ENCODE measurements at places on chromosomes 6 and 20.

DNA sequence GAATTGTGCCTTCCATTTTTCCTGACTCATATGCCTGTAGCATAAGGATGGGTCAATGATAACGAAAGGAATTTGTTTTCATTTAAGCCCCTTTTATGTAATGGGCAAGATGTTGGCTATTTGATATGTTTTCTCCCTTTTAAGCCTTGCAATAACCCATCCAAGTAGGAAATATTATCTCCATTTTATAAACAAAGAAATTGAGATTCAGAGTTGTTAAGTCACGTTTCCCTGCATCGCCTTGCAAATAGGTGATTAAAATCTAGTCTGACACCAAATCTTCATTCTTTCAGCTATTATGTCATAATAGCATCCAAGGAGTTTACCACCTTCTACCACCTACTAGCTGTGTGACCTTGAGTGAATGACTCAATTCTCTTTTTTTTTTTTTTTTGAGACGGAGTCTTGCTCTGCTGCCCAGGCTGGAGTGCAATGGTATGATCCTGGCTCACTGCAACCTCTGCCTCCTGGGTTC lies 7.0 kb downstream of the HNF4A start:
- no peak for DNase-seq

GRCh38 chr6:43900916-43901732 lies 131.1 kb downstream of the VEGFA start:
- no peak for DNase-seq

- DNase-seq, result no peak
These were observed 117.1 kb downstream of the ISM1 start for GRCh38 chr20:13338097-13338661.

- no peak for DNase-seq
These were observed 34.3 kb upstream of the AGPAT4 start for GRCh38 chr6:161308075-161308655.

- no peak for DNase-seq
These were observed 116.5 kb downstream of the TCP11 start for GRCh38 chr6:35024551-35025054.

DNA sequence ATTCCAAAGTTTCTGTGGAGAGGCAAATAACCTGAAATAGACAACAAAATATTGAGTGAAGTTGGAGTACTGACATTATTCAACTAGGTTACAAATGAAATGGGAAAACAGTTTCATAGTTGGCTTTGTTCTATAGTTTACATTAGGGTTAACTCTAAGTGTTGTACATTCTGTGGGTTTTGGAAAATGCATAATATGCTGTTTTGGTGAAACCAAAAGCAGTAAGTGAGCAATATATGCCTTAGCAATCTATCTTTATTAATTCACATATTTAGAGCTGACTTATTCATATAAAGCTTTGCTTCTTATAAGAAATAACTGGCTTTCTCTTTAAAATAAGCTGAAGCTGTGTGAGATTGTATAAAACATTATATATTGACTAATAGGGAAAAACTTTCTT lies 157.5 kb upstream of the AHI1 start:
- DNase-seq, result no peak

DNA sequence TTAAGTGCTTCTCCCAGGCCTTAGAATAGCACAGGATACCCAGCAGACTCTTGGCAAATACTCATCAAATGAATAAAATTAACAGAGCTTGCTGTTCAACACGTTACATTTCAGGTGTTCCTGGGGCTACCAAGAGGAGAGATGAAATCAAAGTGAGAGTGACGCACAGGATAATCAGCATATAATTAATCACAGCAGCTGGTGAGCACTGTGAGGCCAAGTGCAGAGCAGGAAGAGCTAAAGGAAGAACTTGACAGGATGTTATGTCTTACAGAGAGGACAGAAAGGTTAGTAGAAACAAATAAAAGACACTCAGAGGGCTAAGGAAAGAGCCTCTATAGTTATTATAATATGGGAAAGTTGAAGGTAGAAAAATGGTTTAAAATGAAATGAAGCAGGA lies 8.8 kb downstream of the PPIL1 start:
- no peak for DNase-seq

DNA sequence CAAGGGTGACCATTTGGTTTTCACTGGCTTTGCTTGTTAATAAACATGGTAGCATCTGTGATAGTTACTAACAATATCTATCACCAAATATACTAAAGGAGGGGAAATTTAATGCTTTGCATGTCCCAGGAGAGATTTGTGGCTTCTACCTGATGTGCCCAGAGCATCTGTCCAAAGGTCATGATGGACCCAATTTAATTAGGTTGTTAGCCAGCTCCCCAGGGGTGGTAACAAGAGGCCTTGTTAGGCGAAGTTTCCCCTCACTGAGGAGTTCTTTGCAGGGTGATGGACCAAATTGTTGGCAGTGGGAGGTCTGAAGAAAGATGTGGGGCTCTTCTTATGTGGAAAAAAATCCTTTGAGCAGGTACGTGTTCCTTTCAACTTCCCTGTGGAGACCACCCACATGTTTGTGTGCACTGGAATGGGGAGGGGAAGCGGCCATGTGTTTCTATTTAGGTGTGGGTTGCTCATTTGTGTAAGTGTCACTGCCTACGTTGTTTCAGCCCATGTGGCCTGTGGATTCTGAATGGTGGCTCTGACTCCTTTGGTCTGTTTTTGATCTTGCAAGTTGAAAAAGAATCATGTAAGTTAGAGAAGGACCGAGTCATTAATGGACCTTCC lies 137.6 kb downstream of the CLIC5 start:
- no peak for DNase-seq

DNA sequence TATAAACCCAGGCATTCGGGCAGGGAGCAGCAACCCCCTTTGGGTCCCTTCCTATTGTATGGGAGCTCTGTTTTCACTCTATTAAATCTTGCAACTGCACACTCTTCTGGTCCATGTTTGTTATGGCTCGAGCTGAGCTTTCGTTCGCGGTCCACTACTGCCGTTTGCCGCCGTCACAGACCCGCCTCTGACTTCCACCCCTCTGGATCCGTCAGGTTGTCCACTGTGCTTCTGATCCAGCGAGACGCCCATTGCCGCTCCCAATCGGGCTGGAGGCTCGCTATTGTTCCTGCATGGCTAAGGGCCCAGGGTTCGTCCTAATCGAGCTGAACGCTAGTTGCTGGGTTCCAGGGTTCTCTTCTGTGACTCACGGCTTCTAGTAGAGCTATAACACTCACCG lies 111.3 kb downstream of the TMEM170B start:
- DNase-seq, result no peak

Measured in activated CD4-positive, alpha-beta T cell treated with anti-CD3 and anti-CD28 coated beads, Interleukin-2, amount 50 U/mL, for 48 hours (primary cell).